ENCODE measurements at places on chromosomes 3 and 15. TPM values are rescaled to one million over a fixed set of nuclear protein-coding genes. Genes with fewer than 3 reads are reported as not detected.

Gene PAQR9
- 0.05 TPM for total RNA-seq

Gene GOLGA6A
- total RNA-seq = 0.09 TPM

Gene SCN5A
- total RNA-seq = 0.05 TPM

Gene OCA2
- 0.99 TPM for total RNA-seq

Gene SERINC4
- 0.05 TPM for total RNA-seq

Gene TBCCD1
- 14.2 TPM for total RNA-seq

Gene FAM240A
- 0.05 TPM for total RNA-seq

Gene CELSR3
- 0.38 TPM for total RNA-seq

Gene GABRR3
- total RNA-seq = 0.05 TPM

Gene GFM1
- total RNA-seq = 40.0 TPM

GRCh38 chr15:76150971-76151598, 91.3 kb downstream of the TMEM266 start:
- H3K36me3 ChIP-seq = no peaks in the 10 kb centered on the region
- DNase-seq = peak; percentile 44

DNA sequence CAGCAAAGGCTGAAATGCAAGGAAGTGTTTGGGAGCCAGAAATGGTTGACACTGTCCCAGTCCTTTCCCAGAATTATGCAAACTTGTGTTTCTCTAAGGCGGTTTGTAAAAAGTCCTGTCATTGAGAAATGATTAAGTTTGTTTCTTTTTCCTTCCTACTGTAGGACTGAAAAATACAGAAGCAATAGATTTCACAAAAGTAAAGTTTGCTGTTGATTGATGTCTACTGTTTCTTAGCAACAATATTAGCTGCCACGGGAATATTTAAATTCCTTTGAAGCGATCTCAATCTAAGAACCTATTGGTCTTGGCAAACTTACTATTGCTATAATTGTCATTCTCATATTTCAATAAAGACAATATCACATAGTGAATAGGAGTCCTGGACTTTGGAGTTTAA, 100.7 kb upstream of the IL12A start:
- no peak overlapping the region for H3K4me3 ChIP-seq
- H3K27me3 ChIP-seq = no peaks in the 10 kb centered on the region
- no peaks in the 10 kb centered on the region for H3K4me1 ChIP-seq
- no peaks in the 10 kb centered on the region for H3K36me3 ChIP-seq

GRCh38 chr15:64776402-64776786, 1.0 kb upstream of the RBPMS2 start:
- H3K4me1 ChIP-seq = no peaks in the 10 kb centered on the region
- no peaks in the 10 kb centered on the region for H3K36me3 ChIP-seq
- H3K27ac ChIP-seq = no peak overlapping the region
- DNase-seq = no peak
- H3K27me3 ChIP-seq = peaks cover 39% of the 10 kb centered on the region

- no peaks in the 10 kb centered on the region for H3K27me3 ChIP-seq
- H3K27ac ChIP-seq = no peak overlapping the region
- H3K36me3 ChIP-seq = no peaks in the 10 kb centered on the region
Observed at GRCh38 chr3:192121923-192122322, 605.4 kb downstream of the FGF12 start.

DNA sequence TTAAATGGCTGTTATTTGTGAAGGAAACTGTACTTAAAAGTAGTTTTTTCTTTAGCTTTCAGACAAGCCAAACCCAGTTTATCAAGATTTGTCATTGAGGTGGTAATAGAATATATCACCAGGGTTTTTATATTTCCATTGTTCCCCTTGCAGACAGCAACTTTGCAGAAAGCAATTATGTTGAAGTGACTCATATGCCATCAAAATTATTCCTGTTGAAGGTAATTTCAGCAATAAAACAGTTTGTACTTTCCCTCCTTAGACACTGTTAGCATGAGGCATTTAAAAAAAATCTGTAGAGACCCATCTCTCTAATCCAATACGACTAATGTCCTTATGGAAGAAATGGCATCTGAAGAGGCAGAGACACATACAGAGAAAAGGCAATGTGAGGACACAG, 219.0 kb downstream of the NFKBIZ start:
- H3K27me3 ChIP-seq = no peaks in the 10 kb centered on the region
- H3K4me3 ChIP-seq = no peak overlapping the region
- H3K36me3 ChIP-seq = no peaks in the 10 kb centered on the region
- H3K4me1 ChIP-seq = no peaks in the 10 kb centered on the region

DNA sequence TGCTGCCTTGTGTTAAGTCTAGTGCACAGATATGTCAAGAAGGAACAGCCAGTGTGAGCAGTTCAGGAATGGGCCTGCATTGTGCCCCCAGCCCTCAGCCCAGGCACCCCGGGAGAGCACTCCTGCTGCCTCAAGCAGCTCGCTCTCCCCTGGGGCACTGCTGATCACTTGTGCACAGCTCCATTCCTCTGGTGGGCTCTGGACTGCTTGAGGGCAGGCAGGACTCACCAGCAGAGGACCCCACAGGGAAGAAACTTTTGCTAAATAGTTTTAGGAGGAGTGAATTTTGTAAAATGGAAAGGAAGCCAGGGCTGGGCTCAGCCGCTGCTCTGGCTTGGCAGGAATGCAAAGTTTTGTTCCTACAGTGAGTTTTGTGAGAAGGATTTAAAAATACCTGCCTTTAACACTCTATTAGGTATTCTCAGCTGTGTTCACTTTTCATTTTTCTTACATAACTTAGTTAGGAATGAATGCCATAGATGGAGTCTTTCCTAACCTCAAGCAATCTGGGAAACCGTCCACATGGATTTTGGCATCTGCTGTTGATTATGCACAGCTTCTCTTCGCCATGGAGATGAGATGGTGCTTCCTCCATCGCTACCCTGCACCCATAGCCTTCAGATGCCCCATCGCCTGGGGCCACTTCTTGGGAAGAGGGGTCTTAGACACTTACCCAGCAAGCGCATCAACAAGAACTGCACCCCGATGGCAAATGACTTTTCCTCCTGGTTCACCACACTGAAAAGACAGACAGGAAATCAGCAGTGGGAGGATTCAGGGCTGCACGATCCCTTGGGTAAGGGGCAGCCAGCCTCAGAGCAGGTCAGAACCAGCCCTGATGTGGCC, 42.3 kb upstream of the RAB6B start:
- no peak overlapping the region for H3K4me3 ChIP-seq
- no peaks in the 10 kb centered on the region for H3K36me3 ChIP-seq

DNA sequence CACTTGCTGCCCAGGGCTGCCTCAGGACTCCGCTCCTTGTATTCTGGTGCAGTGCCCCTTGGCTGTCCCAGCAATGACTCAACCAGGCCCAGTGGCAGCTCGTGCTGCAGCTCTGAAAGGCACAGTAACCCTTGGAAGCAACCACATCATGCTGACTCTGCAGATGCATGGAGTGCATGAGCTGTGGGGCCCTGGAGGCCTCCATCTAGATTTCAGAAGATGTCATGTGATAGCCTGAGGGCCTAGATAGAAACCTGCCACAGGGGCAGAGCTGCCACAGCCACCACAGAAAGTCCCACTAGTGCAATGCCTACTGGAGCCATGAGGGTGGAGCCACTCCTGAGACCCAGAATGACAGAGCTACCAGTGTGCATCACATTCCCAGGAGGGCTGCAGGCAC, 117.1 kb upstream of the SMAD3 start:
- no peaks in the 10 kb centered on the region for H3K27me3 ChIP-seq
- H3K36me3 ChIP-seq = no peaks in the 10 kb centered on the region
- H3K4me3 ChIP-seq = no peak overlapping the region
- H3K4me1 ChIP-seq = no peaks in the 10 kb centered on the region
- DNase-seq = no peak
- H3K27ac ChIP-seq = no peak overlapping the region

- H3K4me1 ChIP-seq = peaks cover 38% of the 10 kb centered on the region
- peak overlapping the region; percentile 91 for H3K27ac ChIP-seq
- no peak for DNase-seq
- peak overlapping the region; percentile 92 for H3K4me3 ChIP-seq
Observed at GRCh38 chr3:50617911-50618481, 1.0 kb downstream of the MAPKAPK3 start.

DNA sequence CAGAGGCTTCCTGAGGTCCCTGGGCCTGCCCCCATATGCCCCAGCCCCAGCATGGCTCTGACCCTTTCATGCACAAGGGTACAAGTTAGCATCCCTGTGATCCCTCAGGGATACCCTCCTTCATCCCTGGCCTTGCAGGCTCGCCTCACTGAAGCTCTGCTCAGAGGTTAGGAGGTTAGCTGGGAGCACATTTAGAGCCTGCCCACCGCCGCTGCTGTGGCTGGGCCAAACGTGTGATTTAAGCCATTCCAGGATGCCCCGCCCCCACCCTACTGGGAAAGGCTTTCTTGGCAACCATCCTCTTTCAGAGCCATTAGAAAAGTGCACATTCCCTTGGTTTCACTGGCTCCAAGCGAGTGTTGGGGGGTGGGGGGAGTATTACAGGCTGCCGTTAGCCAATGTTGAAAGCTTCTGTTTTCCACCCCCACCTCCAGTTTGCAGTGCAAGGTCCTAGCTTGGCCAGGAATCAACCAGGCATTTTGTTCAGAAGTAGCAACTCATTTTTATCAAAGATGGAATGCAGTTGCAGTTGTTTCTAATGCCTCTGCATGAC, 6.3 kb upstream of the HES1 start:
- no peaks in the 10 kb centered on the region for H3K36me3 ChIP-seq
- DNase-seq = no peak
- no peak overlapping the region for H3K4me3 ChIP-seq
- peaks cover 43% of the 10 kb centered on the region for H3K27me3 ChIP-seq

DNA sequence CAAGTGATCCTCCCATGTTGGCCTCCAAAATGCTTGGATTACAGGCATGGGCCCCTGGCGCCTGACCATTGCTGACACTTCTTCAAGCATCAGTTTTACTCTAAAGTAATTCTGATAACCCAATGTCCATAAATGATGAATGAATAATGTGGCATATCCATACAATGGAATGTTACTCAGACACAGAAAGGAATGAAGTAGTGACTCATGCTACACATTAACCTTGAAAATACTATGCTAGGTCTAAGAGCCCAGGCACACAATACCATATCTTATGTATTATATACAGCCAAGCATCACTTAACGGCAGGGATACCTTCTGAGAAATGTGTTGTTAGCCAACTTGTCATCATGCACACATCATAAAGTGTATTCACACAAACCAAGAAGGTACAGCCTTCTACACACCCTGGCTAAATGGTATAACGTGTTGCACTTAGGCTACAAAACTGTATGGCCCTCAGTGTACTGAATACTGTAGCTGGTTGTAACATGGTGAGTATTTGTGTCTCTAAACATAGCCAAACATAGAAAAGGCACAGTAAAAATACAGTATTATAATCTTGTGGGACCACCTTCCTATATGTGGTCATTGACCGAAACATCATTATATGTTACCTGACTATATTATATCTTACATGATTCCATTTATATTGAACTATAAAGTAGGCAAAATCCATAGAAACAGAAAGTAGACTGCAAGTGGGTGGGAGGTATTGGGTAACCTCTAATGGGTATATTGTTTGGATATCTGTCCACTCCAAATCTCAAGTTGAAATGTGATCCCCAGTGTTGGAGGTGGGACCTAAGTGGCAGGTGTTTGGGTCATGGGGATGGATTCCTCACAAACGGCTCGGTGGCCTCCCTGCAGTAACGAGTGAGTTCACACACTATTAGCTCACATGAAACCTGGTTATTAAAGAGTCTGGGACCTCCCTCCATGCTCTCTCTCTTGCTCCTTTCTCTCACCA, 31.4 kb downstream of the MKRN2 start:
- no peaks in the 10 kb centered on the region for H3K4me1 ChIP-seq
- no peak overlapping the region for H3K4me3 ChIP-seq
- peaks cover 87% of the 10 kb centered on the region for H3K36me3 ChIP-seq
- no peaks in the 10 kb centered on the region for H3K27me3 ChIP-seq
- H3K27ac ChIP-seq = no peak overlapping the region

DNA sequence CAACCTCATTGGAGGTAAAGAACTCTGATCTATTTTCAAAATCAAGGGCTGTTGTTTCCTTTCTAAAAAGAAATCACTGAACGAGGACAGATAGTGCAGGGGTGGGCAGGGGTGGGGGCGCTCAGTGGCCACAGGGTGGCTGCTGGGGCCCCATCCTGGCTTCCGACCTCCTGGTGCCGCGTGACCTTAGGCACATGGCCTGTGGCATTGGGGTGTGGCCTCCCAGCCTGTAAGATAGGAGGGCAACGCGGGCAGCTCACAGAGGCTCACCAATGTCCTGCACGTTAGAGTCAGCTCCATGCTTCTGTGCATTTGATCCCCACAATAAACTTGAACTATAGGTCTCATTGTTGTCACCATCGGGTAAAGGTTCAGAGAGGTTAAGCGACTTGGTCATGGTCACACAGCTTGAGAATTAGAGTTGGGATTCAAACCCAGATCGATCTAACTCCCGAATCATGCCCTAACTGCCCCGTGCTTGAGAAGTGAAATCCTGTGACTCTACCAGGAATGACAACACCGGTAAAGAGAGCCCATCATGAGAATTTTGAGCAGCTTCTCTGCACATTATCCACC, 148.0 kb upstream of the SLC6A11 start:
- DNase-seq = no peak
- no peaks in the 10 kb centered on the region for H3K4me1 ChIP-seq
- H3K4me3 ChIP-seq = no peak overlapping the region

- H3K4me3 ChIP-seq = no peak overlapping the region
- H3K27ac ChIP-seq = no peak overlapping the region
- no peaks in the 10 kb centered on the region for H3K27me3 ChIP-seq
Observed at GRCh38 chr3:43787330-43787729, 96.6 kb downstream of the ABHD5 start.

- H3K27ac ChIP-seq = no peak overlapping the region
- no peak for DNase-seq
Observed at GRCh38 chr15:57540736-57541135, 51.0 kb upstream of the MYZAP start.

DNA sequence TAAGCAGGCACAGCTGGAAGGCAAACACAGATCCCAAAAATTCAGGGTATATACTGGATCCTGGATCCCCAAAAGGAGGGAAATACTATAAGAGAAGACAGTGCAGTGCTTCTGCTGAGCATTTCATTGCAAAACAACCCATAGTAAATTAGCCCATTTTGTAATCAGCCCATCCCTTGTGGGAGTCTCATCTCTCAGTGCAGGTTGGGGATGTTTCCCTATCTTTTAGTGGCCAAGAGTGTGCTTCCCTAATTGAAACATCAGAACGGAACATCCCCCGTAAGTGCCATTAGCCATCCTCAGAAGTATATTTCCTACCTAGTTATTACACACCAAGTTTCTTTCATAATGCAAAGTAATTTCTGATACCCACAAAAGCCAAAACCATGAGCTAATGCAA, 11.2 kb upstream of the MTMR14 start:
- H3K4me3 ChIP-seq = no peak overlapping the region
- H3K36me3 ChIP-seq = no peaks in the 10 kb centered on the region
- no peaks in the 10 kb centered on the region for H3K4me1 ChIP-seq
- H3K27me3 ChIP-seq = no peaks in the 10 kb centered on the region
- H3K27ac ChIP-seq = no peak overlapping the region
- DNase-seq = no peak

- H3K4me3 ChIP-seq = no peak overlapping the region
- H3K27me3 ChIP-seq = no peaks in the 10 kb centered on the region
- H3K27ac ChIP-seq = no peak overlapping the region
- peaks cover 2% of the 10 kb centered on the region for H3K4me1 ChIP-seq
- DNase-seq = no peak
Observed at GRCh38 chr15:47673232-47673761, 44.0 kb upstream of the SEMA6D start.
